Osteocyte (in vitro differentiated cells): ENCODE measurements at places on chromosomes 5 and 9. TPM values are rescaled to one million over a fixed set of nuclear protein-coding genes. Genes with fewer than 3 reads are reported as not detected.

- H3K36me3 ChIP-seq = no peaks in the 10 kb centered on the region
- peaks cover 11% of the 10 kb centered on the region for H3K27me3 ChIP-seq
- H3K4me1 ChIP-seq = peaks cover 21% of the 10 kb centered on the region
- H3K27ac ChIP-seq = peak overlapping the region; percentile 80
- H3K4me3 ChIP-seq = peak overlapping the region; percentile 92
- DNase-seq = peak; percentile 86
Observed at GRCh38 chr9:127612939-127613582, 984 bp downstream of the STXBP1 start.

DNA sequence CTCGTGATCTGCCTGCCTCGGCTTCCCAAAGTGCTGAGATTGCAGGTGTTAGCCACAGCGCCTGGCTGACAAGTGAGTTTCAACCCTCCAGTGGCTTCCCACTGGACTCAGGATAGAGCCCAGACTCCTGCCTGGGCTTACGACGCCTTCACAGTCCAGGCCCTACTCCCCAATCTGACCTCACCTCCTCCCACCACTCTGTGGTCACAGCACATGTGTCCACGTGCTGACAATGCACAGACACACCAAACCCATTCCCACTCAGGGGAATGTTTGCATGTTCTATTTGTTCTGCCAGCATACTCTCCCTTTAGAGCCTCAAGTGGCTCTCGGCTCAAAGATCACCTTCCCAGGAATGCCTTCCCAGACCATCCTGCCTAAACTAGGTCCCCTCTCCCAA, 31.1 kb upstream of the TRIM14 start:
- no peaks in the 10 kb centered on the region for H3K36me3 ChIP-seq
- no peak overlapping the region for H3K4me3 ChIP-seq
- no peak for DNase-seq
- H3K27ac ChIP-seq = no peak overlapping the region

NUTM2F gene
- not detected in 2 replicates for total RNA-seq

DNA sequence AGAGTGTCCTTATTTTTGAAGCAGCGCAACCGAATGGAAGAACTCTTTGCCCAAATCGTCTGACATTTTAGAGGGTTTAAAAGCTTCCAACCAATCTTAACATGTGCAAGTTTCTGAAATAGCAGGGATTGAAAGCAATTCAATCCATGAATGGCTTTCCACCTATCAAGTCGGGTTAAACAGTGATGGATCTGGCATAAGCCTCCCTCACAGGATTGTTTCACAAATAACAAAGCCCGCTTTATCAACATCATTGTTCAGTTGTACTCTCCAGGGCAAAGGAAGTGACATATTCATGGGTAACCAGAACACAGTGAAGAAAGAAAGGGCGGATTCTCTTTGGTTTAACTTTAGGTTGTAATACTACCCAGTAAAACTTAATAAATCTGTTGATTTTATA, 497.3 kb downstream of the MTRR start:
- peaks cover 21% of the 10 kb centered on the region for H3K4me1 ChIP-seq
- H3K4me3 ChIP-seq = no peak overlapping the region
- no peaks in the 10 kb centered on the region for H3K36me3 ChIP-seq

DNA sequence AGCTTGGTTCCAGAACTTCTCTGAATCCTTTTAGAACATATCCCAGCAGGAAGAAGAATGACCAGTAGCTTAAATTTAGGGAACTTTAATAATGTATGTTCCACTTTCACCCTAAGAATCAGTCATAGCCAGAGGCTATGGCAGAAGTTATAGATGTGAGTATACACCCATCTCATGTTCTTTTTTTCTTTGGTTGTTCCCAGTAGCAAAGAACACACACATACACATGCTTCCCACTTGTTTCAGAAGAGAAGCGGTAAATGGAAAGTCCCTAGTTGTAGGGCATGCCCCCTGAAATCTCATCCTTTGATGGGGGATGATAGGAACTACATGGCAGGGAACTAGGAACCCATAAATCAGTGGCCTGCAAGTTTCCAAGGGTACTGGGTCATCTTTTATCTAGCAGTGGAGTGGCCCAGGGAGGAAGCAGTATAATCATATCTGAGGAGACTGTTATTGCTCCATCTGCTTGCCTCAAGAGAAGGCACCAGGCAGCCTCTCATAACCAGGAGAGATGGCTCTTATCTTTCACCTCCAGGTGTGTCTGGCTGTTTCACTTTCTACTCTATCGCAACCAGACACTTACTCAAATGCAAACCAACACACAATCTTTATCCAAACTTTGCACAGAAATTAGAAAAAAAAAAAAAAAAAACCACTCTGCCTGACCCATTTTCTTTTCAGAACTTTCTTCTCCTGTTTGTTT, 109.5 kb downstream of the SNCAIP start:
- H3K27ac ChIP-seq = no peak overlapping the region
- peaks cover 28% of the 10 kb centered on the region for H3K4me1 ChIP-seq
- no peak overlapping the region for H3K4me3 ChIP-seq

- H3K4me3 ChIP-seq = no peak overlapping the region
- DNase-seq = no peak
- H3K27ac ChIP-seq = no peak overlapping the region
- H3K36me3 ChIP-seq = no peaks in the 10 kb centered on the region
Observed at GRCh38 chr5:173727839-173728778, 111.7 kb upstream of the BOD1 start.

GRCh38 chr9:3401221-3401954, 124.4 kb downstream of the RFX3 start:
- H3K36me3 ChIP-seq = no peaks in the 10 kb centered on the region
- no peaks in the 10 kb centered on the region for H3K4me1 ChIP-seq
- no peak overlapping the region for H3K4me3 ChIP-seq
- H3K27ac ChIP-seq = no peak overlapping the region
- no peaks in the 10 kb centered on the region for H3K27me3 ChIP-seq

DNA sequence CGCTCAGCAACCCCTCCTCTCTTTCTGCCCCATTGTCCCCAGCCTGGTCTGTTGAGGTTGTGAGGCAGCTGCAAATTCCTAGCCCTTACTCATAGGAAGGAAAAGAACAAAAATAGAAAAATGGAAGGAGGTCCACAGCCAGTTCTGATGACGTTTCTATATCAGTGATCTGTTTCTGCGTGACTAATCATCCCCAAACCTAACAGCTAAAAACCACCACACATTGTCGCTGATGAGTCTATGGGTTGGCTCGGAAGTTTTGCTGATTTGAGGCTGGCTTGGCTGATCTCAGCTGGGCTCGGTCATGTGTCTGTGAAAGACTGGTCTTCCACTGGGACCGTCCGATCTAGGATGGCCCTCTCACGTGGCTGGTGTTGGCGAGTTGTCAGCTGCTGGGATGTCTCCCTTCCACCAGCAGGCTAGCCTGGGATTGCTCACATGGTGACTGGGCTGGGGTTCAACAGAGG, 200.6 kb upstream of the ZNF618 start:
- H3K27me3 ChIP-seq = peaks cover 11% of the 10 kb centered on the region
- peak overlapping the region; percentile 47 for H3K27ac ChIP-seq
- DNase-seq = no peak
